ENCODE measurements at places on chromosomes 2 and 18.

DNA sequence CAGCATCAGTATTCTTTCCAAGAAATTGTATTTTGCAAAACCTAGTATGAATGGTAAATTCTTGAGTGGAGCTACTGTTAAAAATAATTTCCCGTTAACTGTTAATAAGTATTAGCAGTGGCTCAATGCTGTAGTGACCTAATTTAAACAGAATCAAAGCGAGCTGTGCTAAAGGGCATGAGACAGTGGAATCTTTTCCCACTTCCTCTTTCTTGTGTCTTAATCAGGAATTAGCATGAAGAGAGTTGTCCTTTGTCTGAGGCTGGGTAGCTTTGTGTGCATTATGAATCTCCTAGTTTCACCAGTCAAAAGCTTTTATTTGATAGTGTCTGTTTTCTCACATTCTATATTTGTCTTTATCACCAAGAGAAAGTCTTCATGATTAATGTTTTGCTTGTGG, 298.8 kb upstream of the GCFC2 start:
- DNase-seq = no peak

- DNase-seq = no peak
Measured at GRCh38 chr18:36527740-36528455, 230.4 kb downstream of the FHOD3 start.

DNA sequence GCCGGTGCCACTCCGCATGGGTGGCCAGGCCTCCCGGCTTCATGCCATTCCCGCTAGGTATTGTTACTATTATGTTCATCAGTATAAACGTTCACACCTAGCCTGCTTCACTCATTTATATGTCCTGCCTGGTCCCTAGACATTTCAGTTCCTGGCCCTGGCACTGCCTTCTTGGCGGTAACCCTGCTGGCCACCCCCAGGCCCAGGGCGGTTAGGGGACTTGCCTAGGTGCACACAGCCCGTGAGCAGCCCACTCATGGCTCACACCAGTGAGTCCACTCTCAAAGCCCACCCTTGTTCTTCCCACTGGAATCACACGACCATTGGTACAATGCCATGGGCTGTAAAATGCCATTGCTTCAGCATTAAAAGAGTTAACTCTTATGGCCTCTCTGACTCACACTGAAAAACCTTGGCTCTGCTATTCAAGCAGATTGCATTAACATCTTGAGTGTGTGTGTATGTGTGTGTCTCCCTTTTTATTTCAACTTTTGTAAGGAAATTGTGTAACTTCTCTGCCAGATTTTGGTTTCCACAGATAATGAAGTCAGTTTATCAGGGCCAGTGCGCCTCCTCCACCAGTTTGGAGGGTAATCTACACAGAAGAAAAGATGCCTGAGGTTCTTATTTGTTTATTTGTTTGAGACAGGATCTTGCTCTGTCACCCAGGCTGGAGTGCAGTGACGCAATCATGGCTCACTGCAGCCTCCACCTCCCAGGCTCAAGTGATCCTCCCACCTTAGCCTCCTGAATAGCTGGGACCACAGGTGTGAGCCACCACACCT, 74.2 kb downstream of the RAB31 start:
- DNase-seq = no peak

- DNase-seq = no peak
Measured at GRCh38 chr2:122191331-122191730, 435.9 kb downstream of the TSN start.

DNA sequence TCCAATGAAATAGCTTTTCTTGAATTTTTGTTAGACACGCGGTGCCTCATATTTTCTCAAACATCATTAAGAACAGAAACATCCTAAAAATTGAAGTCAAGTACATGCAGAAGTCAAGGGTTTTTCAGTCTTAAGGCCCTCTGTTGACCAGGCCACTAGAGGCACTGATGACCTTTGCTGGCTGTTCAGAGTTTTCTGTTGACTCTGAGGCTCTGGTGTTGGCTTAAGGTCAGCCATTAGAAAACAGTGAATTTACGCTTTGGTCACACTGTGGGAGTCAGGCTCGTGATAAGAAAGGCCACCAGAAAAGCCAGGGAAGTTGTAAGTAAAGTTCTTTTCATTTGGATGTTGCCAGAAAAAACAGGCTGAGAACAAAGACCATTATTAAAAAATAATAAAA, 5.8 kb upstream of the UPP2 start:
- no peak for DNase-seq

GRCh38 chr18:10230072-10230471, 224.4 kb upstream of the APCDD1 start:
- no peak for DNase-seq

DNA sequence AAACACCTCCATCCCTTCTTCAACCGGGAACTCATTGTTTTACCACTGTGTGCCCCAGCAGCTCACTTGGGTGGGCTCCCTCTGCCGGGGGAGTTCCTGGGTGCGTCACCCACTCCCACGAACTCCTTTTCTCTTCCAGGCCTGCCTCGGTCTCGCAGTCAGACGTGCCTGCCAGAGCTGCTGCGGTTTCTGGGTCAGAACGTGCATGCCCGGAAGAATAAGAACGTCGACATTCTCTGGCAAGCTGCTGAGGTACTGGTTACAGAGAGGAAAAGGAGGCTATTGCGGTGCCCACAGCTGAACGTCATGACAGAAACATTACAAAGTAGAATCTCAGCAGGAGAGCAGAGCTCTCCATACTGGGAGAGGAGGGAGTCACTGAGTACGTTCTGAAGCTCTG, 35.6 kb downstream of the COA5 start:
- DNase-seq = no peak

DNA sequence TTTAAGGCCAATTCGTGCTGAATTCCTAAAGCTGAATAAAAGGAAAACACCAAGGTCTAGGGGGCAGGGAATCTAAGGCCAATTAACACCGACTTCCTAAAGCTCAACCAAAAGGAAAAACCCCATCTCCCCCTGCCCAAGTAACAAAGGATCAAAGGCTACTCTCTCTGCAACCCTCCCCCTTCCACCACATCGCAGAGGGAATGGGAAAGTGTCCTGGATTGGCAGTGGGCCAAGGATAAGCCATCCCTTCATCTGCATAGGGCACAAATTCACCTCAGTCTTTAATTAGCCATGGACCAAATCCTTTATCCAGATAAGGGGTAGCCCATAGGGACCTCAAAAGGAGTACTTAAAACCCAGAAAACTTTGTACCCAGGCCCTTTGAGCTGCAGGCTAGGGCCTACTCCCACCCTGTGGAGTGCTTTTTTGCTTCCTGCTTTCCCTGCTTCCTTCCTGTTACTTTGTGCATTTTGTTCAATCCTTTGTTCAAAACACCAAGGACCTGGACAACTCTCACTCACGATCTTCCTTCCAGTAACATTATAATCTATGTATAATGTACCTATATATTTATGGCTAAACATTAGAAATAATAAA, 2119.8 kb upstream of the CELF4 start:
- DNase-seq = no peak

- DNase-seq = no peak
Measured at GRCh38 chr2:33535421-33535820, 59.0 kb downstream of the RASGRP3 start.

- DNase-seq = no peak
Measured at GRCh38 chr2:174012347-174013314, 47.5 kb upstream of the SP3 start.

GRCh38 chr2:234075518-234075915, 25.0 kb downstream of the SPP2 start:
- DNase-seq = no peak

GRCh38 chr18:58212274-58212673, 168.2 kb downstream of the NEDD4L start:
- DNase-seq = no peak

- no peak for DNase-seq
Measured at GRCh38 chr18:36633961-36634412, 194.8 kb downstream of the TPGS2 start.

DNA sequence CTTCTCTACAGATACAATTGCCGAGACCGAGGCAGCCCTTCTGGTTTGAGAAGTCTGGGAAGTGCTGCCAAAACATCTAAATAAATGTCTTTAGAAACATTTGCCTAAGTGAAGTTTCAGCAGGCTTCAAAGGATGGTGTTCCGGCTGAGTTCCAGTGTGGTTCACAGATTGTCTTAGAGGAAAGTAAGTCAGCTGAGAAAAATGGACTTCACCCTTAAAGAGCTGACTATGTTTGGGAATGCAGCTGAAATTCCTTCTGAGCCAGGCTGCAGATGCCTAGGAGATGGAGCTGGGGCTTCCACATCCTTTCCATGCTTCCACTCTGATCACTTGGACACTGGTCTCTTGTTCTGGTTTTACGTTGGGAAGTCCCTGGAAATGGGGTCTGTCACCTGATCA, 83.6 kb downstream of the FHOD3 start:
- DNase-seq = no peak

DNA sequence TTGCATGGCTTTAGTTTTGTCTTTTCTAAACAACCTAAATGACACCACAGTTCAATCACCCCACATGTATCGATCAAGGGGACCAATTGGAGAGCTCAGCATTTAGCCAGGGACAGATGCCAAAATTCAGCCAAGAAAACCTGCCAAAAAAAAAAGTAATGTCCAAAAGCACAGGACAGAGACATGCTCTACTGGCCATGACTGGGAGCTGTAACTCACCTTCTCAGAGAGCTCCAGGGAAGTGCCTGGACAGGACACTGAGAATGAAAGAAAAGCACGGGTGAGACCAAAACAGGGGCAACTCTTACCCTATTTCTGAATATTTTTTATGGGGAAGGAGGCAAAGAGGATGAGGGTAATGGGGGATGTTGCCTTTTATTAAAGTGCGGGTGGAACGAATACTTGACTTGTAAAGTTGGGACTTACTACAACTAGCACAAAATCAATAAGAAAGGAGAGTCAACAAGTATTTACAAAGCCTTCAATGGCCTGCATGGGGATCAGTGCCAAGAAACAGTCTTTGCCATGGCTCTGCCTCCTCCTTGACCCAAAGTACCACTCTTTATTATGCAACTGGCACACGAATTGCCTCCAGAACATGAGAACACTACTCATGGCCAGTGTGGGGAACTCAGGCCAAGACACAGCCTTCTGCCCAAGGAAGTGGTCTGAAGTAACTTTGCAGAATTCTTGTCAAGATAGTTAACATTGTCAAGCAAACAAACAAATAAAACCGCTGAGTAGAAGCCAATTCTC, 72.9 kb upstream of the HK2 start:
- no peak for DNase-seq

DNA sequence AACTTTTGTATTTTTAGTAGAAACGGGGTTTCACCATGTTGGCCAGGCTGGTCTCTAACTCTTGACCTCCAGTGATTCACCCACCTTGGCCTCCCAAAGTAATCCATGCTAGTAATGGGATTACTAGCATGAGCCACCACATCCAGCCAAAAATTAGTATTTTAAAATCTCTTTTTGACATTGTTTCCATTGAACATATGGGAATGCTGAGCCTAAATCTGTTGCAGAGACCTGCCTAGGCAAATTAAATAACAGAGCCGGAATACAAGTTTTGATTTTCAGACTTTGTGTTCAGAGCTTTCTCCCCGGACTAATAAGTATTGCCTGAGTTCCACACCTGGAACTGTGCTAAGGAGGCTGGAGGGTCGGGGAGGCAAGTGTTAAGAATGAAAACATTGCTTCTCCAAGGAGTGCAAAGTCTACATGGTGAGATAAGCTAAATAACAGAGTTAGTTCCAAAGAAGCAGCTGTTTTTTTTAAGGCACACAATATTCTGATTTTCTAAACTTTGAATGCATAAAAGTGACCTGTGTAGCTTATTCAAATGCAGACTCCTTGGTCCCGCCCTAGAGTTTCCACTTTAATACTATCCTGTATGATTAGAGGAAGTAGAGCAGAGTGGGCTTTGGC, 150.6 kb upstream of the CELF4 start:
- no peak for DNase-seq

GRCh38 chr2:29731948-29732347, 189.4 kb downstream of the ALK start:
- DNase-seq = no peak

DNA sequence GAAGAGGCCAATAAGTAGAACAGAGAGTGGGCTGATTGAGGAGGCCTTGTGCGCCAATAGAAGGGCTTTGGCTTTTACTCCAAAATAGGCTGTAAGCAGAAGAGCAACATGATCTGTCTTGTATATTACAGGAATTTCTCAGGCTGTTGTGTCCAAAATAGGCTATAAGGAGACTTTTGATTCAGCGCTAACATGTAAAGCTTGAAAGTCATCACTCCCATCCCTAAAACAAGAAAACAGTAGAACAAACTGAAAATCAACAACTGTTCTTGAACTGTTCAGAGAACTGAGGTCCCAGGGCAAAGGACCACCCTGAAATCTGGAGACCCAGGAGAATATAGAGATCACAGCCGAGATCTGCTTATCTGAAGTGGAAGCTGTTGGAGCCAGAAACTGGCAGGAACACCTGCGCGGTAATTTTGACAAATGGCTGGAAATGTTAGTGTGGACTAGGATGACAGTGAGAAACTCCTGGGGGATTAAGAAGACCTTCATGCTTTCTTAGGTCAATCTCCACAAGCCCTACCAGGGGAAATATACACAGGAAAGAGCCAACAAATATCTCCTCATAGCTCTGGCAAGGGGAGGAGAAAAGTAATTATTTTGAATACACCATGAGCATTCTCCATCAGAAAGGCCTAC, 258.6 kb downstream of the RBM43 start:
- no peak for DNase-seq

GRCh38 chr18:13218368-13218991, at the start of gene LDLRAD4:
TSS of gene LDLRAD4 (plus strand) at chr18:13218760.
- DNase-seq = no peak

DNA sequence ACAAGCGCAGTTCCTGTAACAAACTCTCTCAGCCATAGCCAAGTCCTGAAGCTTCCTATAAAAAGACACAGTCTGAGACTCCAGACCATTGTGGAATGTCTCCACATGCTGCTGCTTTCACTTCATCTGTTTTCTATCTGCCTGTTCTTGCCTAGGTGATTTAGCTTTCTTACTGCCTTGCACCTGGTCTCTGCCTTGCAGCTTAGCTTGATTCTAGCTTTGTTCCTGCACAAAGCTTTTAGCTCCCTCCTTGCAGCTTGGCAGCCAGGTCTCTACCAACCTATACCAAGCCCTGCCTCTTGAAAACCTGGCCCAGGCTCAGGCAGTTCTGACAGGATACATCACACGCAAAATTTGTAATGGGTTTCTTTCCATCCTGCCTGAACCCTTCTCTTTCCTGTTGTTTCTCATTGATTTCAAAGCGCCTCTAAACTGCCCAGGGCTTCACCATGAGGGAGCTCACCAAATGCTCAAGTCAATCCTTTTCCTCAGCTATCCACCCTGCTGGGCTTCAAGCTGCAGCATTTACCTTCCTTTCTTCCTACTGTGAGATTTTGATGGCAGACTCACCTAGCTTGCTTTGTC, 941.3 kb upstream of the NXPH2 start:
- no peak for DNase-seq
